Activated T-helper 9 cell treated with anti-CD3 and anti-CD28 coated beads, Interleukin-2, amount 50 U/mL, for 16 hours (primary cell): ENCODE measurements at places on chromosomes 6 and 20.

GRCh38 chr6:64012351-64013001 is 376.9 kb downstream of the PHF3 start:
- DNase-seq, result no peak

- no peak for DNase-seq
These were observed 295.6 kb downstream of the UTRN start for GRCh38 chr6:144580771-144581170.

- DNase-seq, result no peak
These were observed 148.2 kb downstream of the OPRM1 start for GRCh38 chr6:154187203-154187602.

DNA sequence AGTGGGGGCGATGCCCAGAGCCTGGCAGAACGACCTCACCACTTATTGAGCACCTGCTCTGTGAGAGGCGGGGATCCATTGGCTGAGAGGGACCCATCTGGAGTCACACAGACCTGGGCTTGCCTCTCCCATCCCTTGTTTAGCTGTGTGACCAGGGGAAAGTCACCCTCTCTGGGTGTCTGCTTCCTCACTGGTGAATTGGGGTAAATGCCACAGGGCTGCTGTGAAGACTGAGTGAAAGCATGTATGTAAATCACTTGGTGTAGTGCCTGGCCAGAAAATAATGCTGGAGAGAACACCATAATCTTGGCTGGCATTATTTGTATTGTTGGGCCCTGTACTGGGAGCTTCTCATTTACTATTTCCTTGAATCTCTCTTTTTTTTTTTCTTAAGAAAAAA is 83.4 kb upstream of the PRL start:
- DNase-seq, result no peak

GRCh38 chr20:23284009-23284408 is 66.6 kb upstream of the NXT1 start:
- DNase-seq, result no peak

DNA sequence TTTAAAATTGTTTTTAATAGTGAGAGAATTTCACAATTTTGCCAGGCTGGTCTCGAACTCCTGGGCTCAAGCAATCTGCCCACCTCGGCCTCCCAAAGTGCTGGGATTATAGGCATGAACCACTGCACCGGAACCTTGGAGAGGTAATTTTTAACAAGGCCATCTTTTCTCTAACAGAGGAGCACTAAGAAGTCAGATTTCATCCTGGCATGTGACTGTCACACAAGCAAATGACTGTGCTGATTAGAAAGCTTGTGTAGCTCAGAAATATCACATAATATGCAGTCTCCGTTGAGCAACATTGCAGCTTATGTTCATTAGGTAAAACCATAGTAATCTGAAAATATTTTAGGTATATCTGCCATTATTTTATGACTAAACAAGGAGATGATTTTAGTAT is 156.0 kb downstream of the CCDC170 start:
- DNase-seq, result no peak

DNA sequence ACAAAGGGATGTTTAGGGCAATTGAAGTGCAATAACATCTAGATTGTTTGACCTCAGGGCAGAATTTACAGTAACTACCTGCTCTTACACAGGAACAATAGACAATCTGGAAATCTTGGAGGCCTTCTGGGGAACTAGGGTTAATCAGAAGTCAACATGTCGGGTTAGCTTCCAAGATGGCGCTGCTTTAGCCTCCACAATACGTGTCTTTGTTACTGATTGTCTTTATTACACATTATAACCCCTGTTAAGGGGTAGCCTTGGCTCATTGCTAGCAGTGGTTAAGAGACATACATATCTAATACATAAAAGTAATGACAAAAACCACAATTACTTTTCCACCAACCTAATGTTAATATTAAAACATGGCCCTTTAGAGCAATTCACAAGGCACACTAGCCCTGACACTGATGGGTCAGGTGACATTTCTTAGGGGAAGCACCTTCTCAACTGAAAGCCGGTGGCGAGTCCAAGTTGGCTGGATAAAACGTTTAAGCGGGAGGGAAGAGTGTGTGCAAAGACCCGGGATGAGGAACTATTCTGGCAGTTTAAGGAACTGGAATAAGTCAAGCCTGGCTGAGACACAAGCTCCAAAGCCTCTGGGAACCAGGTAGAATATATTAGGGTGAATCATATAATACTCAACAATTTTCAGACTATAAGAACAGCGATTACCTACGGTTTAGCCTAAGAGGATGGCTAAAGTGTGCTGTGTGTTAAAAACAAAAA is 236.9 kb downstream of the BCAS1 start:
- DNase-seq, result no peak

DNA sequence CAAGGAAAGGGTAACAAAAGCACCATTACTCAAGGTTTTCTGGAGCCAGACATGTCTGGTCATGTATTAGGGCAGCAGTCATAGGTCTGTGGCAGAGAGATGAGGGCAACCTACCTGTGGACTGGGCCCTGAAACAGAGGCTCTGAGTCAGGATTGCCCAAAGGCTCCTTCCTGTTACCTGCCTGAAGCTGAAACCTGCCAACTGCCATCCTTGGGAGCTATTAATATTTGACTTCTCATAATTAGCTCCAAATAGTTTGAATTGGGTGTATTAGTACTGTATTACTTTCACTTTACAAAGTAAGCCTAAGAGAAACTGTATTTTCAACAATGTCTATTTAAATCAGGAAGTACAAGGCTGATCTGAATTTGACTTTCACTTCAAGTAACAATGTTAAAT is 72.0 kb upstream of the TBX18 start:
- no peak for DNase-seq

- no peak for DNase-seq
These were observed 3.8 kb downstream of the TSPO2 start for GRCh38 chr6:41046084-41046483.

DNA sequence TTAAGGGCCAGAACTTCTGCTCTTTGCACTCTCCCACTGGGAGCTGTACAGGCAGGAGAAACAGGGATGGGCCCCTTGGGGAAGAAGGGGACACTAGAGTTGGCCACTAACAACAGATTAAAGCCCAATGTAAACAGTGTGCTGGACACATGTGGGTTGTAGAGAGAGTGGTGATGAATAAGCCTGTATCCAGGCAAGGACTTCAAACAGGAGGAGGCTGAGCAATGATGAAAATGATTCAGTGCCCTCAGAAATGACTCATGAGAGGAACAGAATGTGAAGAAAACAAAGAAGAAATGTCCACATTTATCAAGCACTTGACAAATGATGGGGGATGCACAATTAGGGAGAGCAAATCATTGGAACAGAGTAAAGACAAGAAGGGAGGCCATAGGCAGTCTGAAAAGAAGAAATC is 242.3 kb downstream of the TBX18 start:
- DNase-seq, result no peak

DNA sequence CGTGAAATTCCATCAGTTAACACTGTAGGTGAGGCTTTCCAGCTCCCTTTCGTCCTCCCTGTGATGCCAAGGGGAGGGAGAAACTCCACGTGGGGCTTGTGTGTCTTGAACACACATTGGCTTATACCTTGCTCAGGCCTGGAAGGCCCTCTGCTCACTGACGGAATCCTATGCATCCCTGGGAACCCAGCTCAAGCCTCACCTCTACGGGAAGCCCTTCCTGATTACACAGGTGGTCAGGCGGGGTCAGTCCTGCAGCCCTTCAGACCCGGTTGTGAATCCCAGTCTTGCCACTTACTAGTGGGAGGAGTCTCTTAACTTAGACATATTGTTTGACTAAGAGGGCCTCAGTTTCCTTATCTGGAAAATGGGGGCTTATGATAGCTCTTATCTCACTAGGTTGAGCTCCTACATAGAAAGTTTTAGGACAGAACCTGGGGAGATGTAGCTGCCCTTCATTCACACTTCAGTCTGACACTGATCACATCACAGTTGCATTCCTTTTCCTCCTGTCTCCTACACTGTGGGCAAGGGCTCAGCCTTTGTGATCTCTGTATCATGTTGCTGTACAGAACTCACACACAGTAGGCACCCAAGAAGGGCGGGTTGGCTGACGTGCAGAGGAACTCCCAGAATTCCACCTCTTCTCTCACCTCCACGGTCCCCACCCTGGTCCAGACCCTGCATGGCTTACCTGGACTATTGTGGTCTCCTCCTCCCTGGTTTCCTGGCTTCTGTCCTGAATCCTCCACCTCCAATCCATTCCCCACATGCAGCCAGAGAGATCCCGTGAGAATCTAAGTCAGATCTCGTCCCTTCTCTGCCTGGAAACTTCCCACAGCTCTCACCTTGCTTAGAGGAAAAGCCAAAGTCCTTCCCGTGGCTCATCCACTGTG is 129.6 kb downstream of the CEBPB start:
- DNase-seq, result no peak

- no peak for DNase-seq
These were observed 242.2 kb downstream of the HIVEP2 start for GRCh38 chr6:142702501-142703460.

- no peak for DNase-seq
These were observed 17.6 kb downstream of the RMND1 start for GRCh38 chr6:151434369-151434768.

DNA sequence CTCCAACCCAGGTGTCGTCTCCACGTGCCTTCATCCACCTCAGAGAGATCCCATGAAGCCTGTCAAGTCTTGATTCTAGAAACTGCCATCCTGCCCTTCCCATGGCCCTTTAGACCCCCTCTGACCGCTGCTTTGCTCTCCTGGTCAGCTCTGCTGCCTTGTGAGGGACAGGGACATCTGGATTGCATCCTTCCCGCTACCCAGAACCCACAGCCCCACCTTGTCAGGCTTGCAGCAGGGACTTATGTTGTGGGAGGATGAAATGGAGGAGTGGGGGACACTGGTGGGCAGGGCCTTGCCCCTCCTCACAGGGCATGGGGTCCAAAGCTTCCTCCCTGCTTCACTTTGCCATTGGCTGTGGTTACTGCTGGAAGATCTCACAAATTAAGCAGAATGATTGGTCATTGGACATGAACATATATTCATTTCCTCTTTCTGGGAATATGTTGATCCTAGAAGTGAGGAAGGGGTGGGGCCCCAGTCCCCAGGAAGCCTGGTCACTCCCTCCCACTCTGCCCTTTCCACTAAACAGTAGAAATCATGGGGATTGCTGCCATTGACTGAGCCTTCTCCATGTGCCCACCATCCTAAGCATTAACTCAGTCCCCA is 4.5 kb downstream of the GLP1R start:
- no peak for DNase-seq

DNA sequence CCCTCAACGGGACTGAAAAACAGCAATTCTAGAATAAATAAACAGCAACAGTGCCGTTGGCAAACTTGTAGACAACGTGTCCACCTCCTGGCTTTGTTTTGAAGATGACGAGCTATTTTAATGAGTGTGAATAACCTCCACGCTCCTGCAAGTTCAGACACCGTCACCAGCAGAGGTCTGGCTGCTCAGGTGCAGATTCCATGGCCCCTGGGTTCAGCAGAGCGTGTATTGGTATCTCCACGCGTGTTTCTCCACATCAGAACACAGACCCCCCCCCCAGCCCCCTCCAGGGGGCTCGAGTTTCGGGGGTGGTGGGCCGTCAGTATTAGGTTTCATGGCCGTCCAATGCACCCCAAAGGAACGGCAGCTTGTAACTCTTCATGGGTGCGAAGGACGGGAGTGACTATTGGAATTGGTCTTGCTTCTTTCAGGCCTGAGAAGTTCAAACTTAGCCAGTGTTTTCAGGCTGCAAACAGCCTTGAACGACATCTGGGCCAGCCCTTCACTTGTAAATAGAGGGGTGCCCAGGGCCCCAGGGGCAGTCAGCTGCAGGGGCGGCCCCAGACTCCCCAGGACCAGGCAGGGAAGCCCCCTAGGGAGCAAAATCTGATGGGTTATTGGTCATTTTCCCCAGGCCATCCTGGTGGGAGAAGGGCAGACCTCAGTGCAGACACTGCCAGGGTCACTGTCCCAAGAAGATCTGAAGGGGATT is 308.6 kb downstream of the TAF4 start:
- no peak for DNase-seq

GRCh38 chr6:88858455-88858854 is 105.0 kb downstream of the RNGTT start:
- no peak for DNase-seq

DNA sequence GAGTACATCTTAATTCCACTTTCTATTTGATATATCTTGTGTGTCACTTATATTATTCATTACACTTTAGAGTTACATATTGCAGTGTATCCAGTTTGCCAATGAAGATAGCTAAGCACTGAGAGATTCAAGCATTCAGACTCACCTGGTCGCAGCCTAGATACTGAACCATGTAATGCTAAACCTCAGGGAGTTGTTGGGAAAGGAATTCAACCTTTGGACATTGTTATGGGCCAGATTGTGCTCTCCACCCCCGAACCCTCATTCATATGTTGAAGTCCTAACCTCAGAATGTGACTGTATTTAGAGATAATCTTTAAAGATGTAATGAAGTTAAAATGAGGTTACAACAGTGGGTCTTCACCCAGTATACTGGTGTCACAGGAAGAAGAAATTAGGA is 13.8 kb upstream of the KIF16B start:
- DNase-seq, result no peak

- no peak for DNase-seq
These were observed 20.2 kb downstream of the GFOD1 start for GRCh38 chr6:13467216-13467600.

DNA sequence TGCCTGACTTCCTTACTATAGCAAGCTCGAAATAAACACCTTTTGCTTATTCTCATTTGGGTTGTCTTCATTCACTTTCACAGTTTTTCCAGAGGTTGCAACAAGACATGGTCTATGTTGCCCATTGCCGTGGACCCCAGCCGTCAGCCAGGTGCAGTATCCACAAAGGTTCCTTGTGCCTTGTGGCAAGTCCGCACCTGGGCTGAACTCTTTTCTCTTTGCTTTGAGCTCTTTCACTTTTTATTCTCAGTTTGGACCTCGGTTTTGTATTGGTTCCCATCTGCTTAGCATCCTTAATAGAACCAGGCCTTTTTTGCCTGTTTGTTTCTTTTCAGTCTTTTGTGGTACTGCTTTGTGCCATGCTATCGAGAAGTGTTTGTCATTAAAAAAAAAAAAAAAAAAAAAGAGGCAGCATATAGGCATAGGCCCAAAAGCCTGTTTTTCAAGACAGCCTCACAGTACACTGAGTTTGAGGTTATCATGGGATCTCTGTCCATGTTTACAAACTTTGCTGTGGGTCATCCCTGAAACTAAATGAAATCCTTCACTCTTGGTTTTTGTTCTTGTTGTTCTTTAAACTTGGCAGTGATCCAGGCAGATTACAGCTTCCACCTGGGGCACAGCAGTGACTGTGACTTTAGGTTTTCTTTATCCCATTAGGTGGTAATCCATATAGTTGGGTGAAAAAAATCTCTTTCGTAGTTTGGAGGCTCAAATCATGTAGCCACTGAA is 33.3 kb downstream of the GSTA3 start:
- DNase-seq, result no peak

- DNase-seq, result no peak
These were observed 59.1 kb downstream of the FOXA2 start for GRCh38 chr20:22525069-22525820.

DNA sequence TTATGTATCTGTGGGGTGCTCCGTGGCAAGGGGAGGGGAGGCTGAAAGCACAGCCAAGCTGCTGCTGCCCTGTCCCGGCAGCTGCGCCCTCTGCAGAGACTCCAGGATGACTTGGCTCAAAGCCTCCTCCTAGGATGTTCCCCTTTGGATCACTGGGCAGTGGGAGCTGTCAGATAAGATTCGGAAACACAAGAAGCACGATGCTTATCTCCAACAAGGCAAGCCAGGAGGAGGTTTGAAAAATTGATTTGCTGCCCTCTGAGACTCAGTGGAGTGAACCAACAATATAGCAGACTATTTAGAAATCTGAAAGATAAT is 776.4 kb downstream of the C6orf118 start:
- no peak for DNase-seq

GRCh38 chr6:136551103-136551502 is 881 bp upstream of the MAP7 start:
- no peak for DNase-seq

- no peak for DNase-seq
These were observed 109.8 kb downstream of the TAF4 start for GRCh38 chr20:61955668-61956395.

GRCh38 chr6:127732927-127733326 is 156.0 kb downstream of the C6orf58 start:
- DNase-seq, result no peak
